ENCODE measurements at places on chromosomes 7 and 10.

DNA sequence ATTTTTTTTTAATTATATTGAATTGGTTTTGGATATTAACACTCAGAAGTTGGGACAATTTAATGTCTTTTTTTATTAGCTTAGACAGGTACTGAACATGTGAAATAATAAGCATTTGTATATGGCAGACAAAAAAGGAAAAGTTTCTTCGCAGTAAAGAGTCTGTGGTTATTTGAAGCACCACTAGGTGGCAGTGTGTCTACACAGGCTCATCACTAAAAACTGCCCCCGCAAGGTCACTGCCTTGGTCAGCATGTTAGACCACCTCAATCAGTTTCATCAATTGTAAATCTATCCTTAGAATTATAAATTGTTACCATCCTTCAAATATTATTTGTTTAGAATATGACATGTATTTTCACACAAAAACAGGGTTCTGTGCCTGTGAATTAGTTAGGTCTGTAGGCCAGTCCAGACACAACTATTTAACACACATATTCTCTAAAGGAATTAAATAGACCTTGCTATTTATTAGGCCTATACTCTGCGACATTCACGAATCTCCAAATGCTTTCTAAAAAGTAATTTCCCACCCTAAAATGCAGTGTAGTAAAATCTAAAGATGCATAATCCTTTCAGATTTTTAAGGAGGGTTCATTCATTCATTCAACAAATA is 17.0 kb downstream of the PNLIPRP3 start:
- no peak for DNase-seq

GRCh38 chr7:5797716-5798115 is 16.3 kb upstream of the RNF216 start:
- no peak for DNase-seq

DNA sequence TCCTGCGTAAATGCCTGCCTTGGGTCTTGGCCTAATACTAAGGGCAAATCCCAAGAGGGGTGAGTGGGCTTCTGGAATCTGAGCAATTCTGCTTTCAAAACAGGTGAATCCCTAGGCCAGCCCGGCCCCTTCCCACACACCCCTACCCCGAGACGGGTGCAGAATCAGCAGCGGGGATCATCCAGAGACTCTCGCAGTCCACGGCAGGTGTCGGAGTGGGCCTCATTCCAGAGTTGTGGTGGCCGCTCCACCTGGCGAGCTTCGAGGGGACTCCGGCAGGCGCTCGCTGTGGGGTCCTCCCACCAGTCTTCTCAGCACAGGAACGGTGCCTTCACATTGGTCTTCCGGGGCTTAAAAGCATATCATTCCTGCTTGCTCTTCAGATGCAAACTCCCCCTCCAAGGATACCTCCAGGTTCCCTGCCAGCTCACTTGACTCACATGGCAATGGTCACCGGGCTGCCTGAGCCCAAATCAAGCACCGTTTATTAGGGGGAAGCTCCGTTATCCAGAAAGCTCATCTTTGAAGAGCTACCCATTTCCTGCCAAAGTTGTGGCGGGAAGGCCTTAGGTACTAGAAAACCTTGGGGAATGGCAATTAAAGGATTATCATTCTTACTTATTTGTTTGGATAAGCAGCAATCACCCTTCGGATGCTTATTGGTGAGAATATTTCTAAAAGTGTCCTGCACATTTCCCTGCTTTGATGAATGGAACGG is 67.6 kb downstream of the PRKAG2 start:
- DNase-seq, result no peak

GRCh38 chr7:157568770-157569584 is 232.2 kb downstream of the DNAJB6 start:
- peak; percentile 58 for DNase-seq

GRCh38 chr10:70664702-70665195 is 7.6 kb upstream of the ADAMTS14 start:
- DNase-seq, result no peak

GRCh38 chr10:86795353-86795752 is 38.9 kb downstream of the BMPR1A start:
- no peak for DNase-seq

DNA sequence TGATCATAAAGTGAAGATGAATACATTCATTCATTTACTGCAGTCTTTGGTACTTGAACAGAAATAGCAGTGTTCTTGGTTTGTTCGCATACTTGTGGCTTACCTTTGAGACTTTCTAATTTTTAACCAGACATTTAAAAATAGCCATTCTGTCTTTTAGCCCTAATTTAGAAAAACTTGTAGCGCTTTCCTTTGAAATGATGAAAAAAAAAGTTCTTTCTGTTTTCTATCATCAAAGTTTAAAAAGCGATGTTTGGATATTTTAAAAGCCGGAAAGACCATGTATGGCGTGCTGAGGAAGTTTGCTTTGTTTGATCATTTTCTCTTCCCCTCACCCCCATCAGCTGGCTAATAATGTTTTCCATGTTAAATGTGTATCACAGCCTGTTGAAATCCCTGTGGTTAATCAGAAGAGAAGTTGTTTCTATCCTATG is 116.3 kb downstream of the CUX1 start:
- no peak for DNase-seq

DNA sequence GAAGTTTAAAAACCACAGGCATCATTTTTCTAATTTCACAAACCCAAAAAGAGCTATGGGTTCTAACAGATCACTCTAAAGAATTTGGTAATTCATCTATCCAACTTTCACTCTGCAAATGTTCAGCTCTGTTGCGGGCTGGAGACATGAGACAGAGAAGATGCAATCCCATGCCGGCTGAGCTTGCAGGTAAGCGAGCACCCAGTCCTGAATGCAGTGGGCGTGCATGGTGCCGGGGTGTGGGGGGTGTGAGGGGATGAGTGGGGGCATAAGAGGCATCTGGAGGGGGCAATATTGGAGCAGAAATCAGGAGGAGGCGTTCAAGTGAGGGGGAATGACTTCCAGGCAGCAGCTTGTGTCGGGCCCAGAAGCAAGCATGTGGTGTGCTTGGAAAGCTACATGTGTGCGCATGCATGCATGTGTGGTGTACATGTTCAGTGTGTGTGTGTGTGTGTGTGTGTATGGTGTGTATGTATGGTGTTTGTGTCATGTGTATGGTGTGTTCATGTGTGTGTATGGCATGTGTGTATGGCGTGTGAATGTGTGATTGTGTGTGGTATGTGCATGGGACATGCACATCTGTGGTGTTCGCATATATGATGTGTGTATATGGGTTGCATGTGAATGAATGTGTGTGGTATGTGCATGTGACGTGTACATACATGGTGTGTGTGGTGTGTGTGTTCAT is 172.9 kb downstream of the PRKCQ start:
- DNase-seq, result no peak

DNA sequence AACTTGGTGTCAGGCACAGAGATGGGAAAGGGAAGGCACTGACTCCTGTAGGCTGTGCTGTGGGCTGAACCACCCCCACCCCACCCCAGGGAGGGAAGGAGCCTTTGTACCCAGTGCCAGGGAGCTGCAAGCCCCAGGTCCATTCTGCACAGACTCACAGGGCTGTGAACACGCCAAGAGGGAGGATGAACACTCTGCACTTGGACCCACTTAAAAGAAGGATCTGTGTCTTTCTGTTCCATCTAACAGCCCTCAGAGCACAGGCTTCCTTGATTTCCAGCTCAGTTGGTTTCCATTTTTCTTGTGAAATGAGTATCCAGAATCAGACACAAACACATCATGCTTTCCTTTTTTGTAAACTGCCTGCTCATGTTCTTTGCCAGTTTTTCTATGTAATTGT is 84.9 kb downstream of the GRB10 start:
- DNase-seq, result no peak
